ENCODE measurements at places on chromosomes 6 and 20. TPM values are rescaled to one million over a fixed set of nuclear protein-coding genes. Genes with fewer than 3 reads are reported as not detected.

Gene CRISP2
- total RNA-seq: not detected

Gene TINAG
- not detected for total RNA-seq

Gene GSTA4
- 35.9 TPM for total RNA-seq

Gene ENPP1
- total RNA-seq: 15.7 TPM

Gene NHSL1
- 7.4 TPM for total RNA-seq

Gene TP53TG5
- total RNA-seq: not detected

Gene DLL1
- under 0.01 TPM for total RNA-seq

Gene IPCEF1
- not detected for total RNA-seq

Gene BEND3
- 5.5 TPM for total RNA-seq

Gene RGS17
- total RNA-seq: 11.3 TPM

Gene OTOR
- not detected for total RNA-seq

Gene PPP1R14C
- total RNA-seq: under 0.01 TPM
